ENCODE measurements at places on chromosomes 12 and 14. TPM values are rescaled to one million over a fixed set of nuclear protein-coding genes. Genes with fewer than 3 reads are reported as not detected.

GRCh38 chr12:3732901-3733300, 20.0 kb downstream of the CRACR2A start:
- DNase-seq: no peak

GRCh38 chr14:36852981-36853691, 191.5 kb downstream of the PAX9 start:
- DNase-seq: no peak

PIANP gene
- polyA plus RNA-seq: 3.2 TPM

MGAT4C gene
- polyA plus RNA-seq: 0.37 TPM

DNA sequence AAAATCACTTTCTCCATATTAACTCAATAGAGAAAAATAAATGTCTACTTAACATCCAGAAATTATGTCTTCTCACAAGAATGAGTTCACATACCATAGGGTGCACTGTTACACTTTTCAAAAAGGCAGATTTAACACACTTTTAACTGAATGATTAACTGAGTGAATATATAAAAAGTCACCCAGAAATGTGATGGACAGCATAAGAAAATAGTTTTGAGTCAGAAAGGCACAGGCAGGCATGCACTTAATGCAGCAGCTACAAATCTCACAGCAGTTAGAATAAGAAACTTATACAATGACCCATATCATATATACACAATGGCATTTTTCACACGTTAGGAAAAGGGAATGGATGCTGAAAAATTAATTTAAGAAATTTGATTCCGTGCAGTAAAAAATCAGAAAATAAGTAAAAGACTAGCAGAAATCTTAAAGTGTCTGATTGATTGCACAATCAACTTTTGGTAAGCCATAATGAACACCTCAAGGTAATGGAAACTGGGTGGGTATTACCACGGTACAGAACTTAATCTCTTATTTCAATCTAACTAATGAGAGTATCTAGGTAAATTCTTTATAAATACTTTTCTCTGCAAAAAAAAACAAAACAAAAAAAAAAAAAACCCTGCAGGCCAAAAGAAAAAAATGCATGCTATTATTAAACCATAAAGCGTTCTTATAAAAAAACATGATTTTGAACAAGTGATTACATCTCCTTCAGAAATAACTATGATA, 3.5 kb downstream of the MED13L start:
- no peak for DNase-seq

DNA sequence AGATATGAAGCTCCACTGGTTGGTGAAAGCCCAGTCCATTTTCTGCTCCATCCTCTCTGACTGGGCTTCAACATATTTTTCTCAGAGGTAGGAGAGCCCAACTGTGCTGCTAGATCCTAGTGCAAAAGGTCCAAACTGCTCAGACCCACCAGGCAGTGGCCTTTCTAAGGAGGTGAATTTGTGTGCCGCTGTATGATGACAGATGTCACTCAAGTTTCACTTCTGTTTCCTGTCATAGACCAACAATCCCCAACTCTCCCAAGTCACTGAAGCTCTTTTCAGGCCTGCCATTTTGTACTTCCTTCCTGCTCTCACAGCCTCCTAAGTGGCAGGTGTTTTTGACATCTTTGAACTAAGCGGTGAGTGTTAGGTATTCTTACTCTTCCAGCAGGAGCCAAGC, 16.4 kb upstream of the RNASE4 start:
- no peak for DNase-seq

DLGAP5 gene
- polyA plus RNA-seq: 8.6 TPM

Measured in forelimb muscle (tissue), 1 donor.